Left renal pelvis (tissue), 4 donors: ENCODE measurements at places on chromosomes 6 and 20.

GRCh38 chr6:34553750-34554149 lies 2.4 kb downstream of the SPDEF start:
- no peak for DNase-seq

GRCh38 chr20:50957276-50957675 lies 1.1 kb downstream of the DPM1 start:
- no peak for DNase-seq

- no peak for DNase-seq
These were observed 189.7 kb upstream of the NOX3 start for GRCh38 chr6:155645325-155645724.

- DNase-seq, result no peak
These were observed 1.4 kb downstream of the PFDN4 start for GRCh38 chr20:54209216-54209813.

DNA sequence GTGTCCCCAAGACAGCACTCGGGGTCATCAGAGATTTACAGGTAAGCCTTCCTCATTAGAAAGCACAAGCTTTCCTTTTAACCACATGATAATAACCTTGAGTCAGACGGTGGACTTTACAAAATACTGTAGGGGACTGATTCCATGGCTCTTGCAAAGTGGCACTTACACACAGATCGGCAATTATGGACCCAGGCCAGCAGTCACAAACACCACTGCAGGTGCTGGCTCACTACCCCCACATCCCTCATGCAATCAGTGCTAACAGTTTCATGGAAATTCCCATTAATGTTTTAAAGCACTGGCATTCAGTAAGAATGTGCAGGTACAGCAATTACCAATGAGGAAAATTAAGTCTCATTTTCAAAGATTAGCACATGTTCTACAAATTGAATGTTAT lies 516.5 kb downstream of the PRKN start:
- DNase-seq, result no peak
